Activated T-cell treated with anti-CD3 and anti-CD28 coated beads, Interleukin-2, amount 50 U/mL, for 4 hours (primary cell): ENCODE measurements at places on chromosomes 5 and 9.

DNA sequence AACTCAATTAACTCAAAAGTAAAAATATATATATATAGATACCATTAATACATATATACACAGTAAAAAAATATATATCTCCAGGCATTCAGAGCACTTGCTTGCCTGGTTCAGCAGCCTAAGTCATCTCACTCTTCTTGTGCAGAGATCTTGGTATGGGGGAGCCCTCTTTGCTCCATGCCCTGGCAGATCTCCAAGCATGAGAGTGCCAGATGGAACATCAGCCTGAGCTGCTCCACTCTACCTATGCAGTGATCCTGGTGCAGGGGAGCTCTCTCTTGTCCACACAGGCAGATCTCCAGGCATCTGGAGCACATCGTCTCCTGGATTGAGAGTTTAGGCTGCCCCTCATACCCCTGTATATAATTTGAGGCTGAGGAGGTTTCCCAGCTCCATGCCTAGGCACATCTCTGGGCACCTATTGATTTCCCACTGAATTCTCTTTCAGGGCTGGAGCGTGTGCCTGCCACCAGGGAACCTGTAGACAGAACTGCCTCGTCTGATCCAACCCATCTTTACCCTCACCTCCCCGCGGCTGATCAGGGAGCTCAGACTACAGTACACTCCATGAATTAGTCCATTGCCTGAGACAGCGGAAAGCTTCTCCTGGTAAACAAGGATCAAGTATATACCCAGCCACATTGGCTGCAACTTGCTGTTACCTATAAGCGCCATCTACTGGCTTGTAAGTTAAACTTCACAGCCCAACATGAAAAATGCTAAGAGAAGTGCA, 342.4 kb upstream of the GRIA1 start:
- no peak for DNase-seq

- DNase-seq = no peak
Observed at GRCh38 chr5:38396766-38397165, 138.4 kb downstream of the EGFLAM start.

DNA sequence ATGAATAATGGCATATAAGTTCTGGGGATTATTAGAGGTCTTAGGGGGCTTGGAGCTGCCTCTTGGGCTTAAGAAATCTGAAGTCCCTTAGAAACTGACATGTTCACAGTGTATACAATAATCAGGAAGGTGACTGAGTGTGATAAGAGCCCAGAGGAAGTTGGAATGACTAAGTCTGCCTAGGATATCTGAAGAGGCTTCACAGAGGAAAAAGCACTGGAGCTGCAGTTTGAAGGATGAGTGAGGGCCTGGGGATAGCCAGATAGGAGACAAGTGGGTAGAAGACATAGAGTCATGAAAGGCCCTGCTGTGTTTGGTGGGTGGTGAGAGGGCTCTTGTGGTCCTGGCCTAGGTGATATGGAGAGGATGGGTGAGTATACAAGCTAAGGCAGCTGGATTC, 8.8 kb downstream of the NEUROG1 start:
- DNase-seq = no peak

GRCh38 chr9:130630071-130630450, 34.3 kb upstream of the PRDM12 start:
- DNase-seq = no peak

DNA sequence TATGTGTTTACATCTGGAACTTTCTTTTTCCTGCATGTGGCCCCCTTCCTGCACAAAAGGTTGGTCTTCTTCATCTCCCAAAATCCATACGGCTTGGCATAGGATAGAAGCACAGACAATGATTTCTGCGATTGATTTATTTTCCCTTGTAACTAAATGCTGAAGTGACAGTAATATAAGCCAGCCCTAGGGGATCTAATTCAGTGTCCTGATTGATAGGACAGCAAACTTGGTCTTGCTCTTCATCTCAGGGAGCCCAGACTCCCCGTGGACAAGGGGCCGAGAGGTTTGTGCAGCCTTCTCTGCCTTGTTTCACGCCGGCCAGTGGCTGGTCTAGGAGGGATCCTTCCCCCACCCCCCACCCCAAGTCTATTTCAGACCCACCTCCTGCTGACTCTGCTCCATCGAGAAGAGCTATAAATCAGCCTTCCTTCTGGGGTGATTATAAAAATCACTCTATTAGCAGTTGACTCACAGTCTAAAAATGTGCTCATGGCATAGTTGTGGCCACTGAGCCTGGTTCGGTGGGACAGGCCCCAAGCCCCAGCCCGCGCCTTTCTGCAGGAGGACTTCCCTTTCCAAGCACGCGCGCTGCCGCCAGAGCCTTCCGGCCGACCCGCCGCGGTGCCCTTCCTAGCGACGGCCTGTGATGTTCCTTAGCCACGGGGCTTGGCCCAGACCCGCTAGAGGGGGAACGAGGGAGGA, 89.8 kb upstream of the COL5A1 start:
- DNase-seq = no peak

DNA sequence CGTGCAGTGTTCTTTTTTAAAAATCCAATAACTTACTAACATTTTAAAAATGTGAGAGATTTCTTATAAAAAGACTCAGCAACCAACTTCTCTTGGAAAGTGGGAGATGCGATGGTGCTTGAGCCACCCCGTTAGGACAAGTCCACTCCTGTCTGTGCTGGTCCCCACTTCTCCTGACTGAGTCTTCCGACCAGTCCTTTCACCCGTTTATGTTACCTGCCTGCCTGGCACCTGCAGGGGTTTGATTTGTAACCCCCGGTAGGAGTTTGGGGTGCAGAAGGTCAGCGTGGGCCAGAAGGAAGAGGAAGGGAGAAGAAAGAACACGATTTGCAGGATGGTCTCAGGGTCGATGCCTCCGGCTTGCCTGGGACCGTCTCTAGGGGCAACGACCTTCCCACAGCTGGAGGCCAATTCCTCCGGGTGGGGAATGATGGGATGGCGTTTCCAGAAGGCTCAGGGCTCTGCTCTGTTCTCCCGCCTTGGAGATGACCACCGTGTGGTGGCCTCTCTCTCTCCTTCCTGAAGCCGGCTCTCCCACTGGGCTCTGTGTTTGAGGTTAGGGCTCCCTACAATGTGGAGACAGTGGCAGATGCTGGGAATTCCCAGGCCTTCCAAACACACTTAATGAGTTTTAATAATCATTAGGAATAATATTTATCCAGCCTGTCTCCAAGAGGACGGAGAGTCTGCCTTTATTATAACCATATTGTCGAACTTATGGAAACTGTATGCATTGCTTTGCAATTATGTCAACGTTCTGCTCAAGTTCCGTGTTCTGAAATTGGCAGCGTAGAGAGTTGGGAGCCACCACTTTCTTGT, 14.8 kb downstream of the COL27A1 start:
- DNase-seq = no peak

DNA sequence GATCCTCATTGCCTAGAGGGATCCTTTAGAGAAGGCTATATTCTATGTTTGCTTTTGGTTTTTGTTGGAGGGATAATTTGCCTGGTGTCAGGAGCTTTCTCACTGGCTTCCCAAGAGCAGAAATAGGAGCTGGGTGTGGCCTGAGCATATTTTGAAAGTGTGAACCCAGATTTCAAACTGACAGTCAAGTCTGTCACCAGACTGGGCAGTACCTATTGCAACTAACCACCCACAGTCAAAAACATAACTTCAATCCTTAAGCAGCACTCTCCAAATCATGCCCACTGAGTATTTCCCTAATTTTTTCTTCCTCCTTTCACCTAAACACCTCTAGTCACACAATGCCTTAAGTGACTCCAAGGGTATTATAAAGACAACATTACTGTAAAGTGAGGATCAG, 278.4 kb downstream of the EBF1 start:
- DNase-seq = no peak

- DNase-seq = no peak
Observed at GRCh38 chr5:134403951-134404350, 7.7 kb downstream of the CDKN2AIPNL start.

- DNase-seq = no peak
Observed at GRCh38 chr5:102802708-102803458, 47.8 kb downstream of the PAM start.

- no peak for DNase-seq
Observed at GRCh38 chr5:34686762-34687268, 30.7 kb downstream of the RAI14 start.

DNA sequence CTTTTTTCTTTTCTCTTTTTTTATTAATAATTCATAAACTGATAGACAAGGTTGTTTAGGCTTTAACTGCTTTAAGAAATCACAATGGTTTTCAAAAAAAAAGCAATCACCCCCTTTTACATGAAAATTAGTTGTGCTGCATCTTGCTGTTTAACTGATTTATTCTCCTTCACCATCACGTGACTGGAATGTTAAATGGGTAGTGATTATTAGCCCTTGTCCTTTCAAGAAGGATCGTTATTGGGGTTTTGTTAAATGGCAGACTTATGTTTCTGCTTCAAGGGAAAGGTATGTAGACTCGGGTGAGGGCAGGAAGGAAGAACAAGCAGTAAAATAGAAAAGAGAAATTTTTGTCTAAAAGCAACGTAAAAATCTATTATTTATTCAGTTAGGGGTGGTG, 175.6 kb upstream of the TLE4 start:
- no peak for DNase-seq

- no peak for DNase-seq
Observed at GRCh38 chr5:22910523-22910922, 57.4 kb upstream of the CDH12 start.

DNA sequence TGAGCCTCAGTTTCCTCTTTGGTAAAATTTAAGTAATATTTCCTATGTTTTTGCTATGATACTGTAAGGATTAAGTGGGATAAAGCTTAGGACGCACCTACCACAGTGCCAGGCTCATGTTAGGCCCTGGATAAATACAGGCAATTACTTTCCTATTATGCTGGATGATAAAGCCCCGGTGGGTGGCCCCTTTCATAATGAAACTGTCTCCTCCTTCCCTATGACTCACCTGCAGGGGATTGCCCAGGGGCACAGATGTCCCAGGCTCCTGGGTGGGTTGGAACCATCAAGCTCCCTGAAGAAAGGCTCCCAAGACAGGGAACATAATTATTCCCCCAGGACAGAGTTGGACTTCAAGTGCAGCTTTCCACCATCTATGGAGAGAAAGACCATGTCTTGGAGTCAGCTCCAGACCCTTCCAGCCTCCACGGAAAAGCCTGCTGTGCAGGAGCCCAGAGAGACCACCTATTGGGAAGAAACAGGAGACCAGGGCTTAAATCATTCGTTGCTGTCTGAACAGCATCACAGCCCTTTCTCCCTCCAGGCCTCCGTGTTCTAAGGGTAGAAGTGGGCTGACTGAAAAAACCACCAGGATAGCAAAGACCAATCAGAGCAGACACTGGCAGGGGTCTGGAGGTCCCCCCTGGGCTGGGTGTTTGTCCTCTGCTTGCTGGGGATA, 43.2 kb upstream of the FOXE1 start:
- DNase-seq = no peak

GRCh38 chr5:140549237-140550144, 2.0 kb downstream of the EIF4EBP3 start:
- no peak for DNase-seq

DNA sequence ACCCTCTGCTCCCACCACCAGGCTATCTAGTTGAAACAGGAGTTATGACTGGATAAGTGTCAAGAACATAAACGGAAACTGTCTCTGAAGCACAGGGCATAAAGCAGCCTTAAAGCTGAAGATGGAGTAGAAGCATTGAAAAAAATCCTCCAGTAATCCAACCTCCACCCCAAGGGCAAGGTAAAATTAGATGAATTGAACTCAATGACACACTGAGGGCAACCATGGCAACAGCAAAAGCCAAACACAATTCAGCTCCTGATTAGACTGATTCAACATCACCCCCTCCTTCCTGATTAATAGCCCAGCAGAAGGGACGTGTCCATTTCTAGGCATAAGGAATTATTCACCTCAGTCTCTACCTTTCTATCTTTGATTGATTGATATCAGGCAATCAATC, 183.2 kb upstream of the MAP3K1 start:
- DNase-seq = no peak

DNA sequence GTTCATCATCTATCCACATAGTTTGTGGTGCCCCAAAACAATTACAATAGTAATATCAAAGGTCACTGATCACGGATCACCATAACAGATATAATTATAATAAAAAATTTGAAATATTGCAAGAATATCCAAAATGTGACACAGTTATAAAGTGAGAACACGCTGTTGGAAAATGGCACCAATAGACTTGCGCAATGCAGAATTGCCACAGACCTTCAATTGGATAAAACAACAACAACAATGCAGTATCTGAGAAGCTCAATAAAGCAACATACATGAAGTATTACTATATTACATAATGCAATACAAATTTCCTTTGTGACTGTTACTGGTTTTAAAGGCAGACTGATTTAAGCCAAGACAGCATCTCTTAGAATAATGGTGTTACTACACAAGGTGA, 44.7 kb upstream of the PRRC1 start:
- DNase-seq = no peak

- no peak for DNase-seq
Observed at GRCh38 chr5:59185757-59186385, 603.0 kb downstream of the RAB3C start.

DNA sequence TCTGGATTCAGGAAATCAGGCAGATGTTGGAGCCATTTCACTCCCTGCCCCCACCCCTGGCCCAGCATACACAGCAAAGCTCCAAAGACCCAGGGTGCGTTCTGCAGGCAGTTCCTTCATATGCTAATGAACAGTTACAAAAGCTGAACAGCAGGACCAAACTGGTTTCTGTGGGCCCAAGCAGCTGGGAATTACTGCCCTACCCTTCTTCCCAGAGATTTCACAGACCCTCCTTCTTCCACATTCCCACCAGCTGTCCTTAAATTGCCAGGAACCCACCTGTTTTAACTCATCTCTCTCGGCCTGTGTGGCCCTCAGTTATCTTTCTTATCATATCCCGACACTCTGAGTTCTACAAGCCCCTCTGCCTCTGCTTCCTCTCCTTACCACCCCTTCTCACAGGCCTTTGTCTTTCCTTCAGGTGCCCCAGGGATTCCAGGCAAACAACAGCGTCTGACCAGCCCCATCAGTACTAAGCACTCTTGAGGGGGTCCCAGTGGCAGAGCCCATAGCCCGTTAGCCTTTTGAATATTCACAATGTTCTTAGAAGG, 10.6 kb upstream of the F2RL1 start:
- no peak for DNase-seq

DNA sequence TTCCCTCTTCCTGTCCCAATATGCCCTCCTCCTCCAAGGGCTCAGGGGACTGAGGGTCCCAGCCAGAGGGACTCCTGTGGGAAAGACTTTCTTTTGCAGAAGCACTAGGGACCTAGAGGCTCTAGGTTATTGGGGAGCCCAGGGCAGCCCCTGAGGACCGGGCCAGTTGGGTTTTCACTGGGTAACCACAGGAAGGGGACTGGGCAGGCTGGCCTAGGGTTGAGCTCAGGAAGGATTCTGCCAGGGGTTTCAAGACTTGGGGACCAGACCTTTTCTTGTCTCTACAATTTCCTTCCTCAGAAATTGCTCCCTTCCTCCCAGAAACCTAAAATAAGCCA, 24.4 kb upstream of the HMCN2 start:
- DNase-seq = no peak

DNA sequence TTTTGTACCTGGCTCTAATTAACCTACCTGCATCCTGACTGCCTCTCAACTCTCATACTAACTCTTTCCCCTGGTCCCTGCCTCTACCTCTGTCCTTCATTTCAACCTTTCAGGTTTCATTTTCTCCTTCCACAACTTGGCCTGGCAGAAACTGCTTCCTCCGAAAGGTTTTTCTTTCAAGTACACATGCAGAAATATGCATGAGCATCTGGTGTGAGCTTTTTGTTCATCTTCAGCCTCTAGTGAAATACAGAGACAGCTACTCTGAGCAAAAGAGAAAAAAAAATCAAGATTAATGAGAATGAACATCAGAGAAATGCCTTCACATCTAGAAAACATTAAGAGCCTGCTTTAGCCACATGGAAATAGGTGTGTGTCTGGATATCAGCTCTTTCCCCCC, 297.9 kb upstream of the PCSK5 start:
- no peak for DNase-seq
